ENCODE measurements at places on chromosomes 12 and 14.

DNA sequence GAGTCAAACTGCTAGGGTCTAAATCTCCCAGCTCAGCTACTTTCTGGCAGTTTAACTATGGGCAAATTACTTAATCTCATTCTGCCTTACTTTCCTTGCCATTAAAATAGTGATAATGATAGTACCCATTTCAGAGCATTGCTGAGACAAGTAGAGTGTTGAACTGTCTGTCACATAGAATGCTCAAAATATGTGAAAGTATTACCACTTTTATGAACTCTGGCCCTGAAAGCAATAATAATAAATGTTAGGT, 19.9 kb downstream of the SRGAP1 start:
- no peak for DNase-seq

DNA sequence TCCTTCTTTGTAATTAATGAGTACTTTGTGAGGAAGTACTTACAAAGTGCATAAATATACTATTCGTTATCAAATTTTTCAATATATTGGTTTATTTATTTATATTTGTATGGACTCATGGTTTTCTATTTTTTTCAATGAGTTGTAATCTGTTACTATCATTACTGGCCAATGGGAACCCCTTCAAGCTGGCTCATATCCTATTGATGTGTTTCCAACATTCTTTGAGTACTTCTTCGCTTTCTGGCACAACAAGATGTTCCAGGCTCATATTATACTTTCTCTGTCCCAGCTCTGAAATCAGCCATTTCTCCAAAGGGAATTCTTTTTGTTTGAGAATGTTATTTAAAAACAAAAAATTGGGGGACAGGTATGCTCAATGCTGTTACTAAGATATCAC, 17.5 kb downstream of the YBX3 start:
- no peak for DNase-seq

DNA sequence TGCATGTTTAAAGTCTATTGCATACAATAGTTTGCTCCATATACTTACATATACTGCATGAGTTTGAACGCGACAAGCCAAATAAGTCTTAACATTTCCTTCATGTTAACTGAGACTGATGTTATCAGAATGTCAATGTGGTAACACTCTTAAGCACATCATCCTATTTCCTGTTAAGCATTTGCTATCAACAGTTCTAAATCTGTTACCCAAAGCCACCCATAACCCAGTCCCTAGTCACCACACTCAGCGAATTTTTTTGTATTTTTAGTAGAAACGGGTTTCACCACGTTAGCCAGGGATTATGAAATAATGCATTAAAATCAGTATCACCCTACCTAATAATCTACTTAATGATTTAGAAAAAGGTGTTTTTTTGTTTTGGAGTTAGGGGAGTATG, 39.4 kb downstream of the HNRNPC start:
- DNase-seq: no peak

- DNase-seq: no peak
Measured at GRCh38 chr12:28851781-28852180, 297.3 kb upstream of the FAR2 start.

- no peak for DNase-seq
Measured at GRCh38 chr12:7099290-7099996, 7.2 kb upstream of the C1R start.

DNA sequence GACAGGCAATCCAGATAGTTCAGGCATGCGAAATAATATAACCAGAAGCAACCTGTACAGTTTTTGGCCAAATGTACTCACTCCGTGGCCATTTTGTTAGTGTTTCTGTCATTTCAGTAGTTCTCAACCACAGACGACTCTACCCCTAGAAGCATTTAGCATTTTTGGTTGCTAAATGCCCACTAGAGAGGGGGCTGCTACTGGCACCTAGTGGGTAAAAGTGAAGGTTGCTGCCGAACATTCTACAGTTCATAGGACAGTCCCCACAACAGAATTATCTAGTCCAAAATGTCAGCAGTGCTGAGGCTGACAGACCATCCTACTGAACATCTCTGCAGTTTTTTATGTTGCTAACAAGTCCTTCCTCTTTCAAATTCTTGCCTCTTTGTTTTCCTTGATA, 107.4 kb downstream of the TSHR start:
- no peak for DNase-seq

- DNase-seq: no peak
Measured at GRCh38 chr14:36588119-36588518, 5.7 kb upstream of the NKX2-8 start.

GRCh38 chr12:2154050-2154449, 101.3 kb downstream of the CACNA1C start:
- no peak for DNase-seq

GRCh38 chr14:99268810-99269707, 2.9 kb downstream of the BCL11B start:
- DNase-seq: no peak

DNA sequence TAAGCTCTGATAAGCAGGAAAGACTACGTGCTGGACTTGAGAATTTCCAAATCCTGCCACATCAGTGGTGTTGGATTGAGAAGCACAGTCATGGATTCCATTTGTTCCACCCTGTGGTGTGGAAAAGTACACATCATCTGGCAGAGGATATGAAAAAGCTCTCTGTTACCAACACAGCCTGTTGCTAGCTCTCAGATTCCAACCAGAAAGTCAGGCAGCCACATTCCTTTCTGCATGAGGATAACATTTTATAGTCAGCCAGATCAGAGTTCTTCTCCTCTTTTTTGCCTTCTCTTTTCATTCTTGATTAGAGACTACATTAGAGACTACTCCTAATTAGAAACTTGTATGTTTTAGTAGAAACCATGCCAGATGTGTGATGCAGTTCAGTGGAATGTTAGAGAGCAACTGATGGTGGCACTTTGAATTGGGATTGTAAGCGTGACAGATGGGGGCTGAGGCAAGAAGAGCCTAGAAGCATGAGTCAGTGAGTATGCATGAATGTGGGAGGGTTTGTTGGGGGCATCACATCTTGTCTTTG, 61.2 kb upstream of the STXBP6 start:
- DNase-seq: no peak

DNA sequence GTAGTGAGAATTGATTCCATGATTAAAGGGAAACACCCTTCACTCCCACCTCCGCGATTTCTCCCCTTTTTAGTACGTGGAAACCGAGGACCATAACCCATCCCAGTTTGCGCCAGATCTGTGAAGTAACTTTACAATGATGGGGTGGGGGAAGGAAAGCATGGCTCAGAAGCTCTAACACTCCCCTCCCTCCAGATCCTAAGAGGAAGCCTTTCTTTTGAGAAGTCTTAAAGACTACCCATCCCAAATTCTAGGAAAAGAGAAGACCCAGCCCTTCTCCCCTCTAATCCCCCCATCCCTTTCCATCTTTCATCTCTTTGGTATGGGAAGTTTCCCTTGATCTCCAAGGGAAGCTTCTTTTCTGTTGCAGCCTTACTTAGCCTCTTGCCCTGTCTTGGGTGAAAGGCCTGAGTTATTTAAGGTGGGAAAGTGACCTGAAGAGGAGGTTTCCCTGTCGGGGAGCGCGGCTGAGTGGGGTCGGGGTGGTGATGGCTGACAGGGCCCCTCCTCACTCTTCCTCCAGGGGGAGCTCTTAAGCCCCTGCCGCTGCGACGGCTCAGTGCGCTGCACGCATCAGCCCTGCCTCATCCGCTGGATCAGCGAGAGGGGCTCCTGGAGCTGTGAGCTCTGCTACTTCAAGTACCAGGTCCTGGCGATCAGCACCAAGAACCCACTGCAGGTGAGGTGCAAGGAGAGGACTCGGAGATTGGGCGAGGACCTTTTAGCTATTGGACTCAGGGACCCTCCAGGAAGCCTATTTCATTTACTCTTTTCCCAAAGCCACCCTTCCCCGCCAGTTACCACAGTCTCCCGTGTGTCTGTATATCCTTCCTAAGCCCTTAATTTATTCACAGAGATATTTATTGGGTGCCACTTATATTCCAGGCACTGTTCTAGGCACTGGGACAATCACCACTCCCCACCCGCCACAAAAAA, 1.8 kb downstream of the MARCHF9 start:
- DNase-seq: no peak

DNA sequence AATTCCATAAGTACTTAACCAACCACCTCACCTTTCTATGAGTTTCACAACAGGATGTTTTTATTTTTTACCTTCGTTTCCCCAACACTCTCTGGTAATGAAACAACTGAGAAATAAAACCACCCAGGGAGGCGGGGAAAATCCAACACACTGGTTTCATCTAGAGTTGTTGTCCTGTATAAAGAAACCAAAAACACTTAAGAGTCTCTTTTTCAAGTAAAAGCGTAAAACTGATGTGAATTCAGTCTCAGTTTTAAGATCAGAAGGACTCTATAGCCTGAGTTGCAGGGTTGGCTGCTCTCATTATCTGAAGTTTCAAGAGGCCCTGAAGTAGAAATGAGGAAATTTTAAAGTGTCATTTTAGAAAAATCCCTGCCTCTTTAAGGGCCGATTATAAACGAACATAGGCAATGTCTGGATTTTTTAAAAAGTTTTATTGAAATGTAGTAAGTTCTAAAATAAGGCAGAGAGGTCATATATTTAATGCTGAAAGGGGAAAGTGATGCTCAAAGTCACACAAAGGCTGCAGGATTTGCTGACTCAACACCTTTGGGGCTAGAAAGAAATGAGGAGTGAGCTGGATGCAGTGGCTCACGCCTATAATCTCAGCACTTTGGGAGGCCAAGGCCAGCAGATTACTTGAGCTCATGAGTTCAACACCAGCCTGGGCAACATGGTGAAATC, 27.2 kb downstream of the HIGD1C start:
- no peak for DNase-seq

GRCh38 chr12:32907898-32908476, 11.4 kb upstream of the PKP2 start:
- no peak for DNase-seq

DNA sequence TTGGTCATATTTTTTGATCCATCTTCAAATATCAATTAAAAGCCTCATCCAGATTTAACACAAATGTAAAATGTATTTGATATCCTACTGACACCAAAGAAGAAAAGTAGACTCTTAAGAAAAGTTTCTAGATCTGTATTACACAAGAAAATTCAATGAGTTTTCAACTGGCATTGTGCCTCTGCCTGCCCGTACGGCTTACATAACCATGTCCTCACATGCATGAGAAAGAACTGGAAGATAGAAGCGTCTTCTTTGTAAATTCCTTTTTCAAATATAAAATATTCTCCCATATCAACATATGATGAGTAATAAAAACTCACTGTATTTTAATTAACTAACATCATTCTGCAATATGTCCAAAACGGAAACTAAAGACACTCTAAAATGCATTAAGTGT, 7.2 kb downstream of the ANKS1B start:
- DNase-seq: no peak

Measured in nucleus accumbens (tissue), 56 donors.